ENCODE measurements at places on chromosomes 3 and 15.

- no peak overlapping the region for H3K4me3 ChIP-seq
- H3K36me3 ChIP-seq, result no peaks in the 10 kb centered on the region
- no peaks in the 10 kb centered on the region for H3K4me1 ChIP-seq
- H3K27ac ChIP-seq, result no peak overlapping the region
- peaks cover 21% of the 10 kb centered on the region for H3K27me3 ChIP-seq
Observed at GRCh38 chr3:156260331-156260730, 140.0 kb downstream of the KCNAB1 start.

DNA sequence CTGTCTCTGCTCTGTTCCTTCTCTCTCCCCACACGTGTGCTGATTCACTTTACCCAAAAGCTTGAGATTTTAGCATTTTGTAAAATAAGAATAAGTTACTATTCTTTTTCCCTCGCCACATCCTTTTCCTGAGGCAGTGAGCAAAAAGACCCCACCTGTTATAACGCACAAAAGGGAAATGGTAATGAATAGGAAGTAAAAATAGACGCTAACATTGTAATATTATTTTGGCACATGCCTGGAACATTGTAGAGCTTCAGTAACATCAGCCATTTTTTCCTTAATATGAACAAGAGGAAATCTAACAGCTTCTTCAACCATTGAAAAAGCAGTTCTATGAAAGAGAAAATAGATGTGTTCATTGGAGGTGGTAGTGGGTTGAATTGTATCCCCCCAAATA, 40.5 kb downstream of the CD200 start:
- no peak for DNase-seq
- H3K27ac ChIP-seq, result no peak overlapping the region
- H3K4me1 ChIP-seq, result no peaks in the 10 kb centered on the region
- peaks cover 2% of the 10 kb centered on the region for H3K36me3 ChIP-seq
- no peak overlapping the region for H3K4me3 ChIP-seq
- H3K27me3 ChIP-seq, result peaks cover 3% of the 10 kb centered on the region

DNA sequence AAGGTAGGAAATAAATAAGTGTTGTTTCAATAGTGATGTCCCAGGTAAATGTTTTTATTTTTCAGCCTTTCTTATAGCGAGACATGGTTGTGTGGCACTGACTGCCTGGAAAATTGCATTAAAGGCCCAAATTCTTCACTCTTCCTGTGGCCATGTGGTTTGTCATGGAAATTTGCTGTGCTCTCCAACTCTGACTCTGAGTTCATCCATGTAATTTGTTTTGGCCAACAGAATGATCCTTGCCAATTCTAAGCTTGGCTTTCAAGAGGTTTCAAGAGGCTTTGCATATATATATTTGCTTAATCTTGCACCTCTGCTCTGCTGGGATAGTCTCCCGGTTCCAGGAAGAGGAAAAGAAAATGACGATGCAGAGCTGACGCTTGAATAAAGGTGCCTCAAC, 107.5 kb upstream of the ARHGEF26 start:
- no peaks in the 10 kb centered on the region for H3K27me3 ChIP-seq
- DNase-seq, result no peak
- H3K4me3 ChIP-seq, result no peak overlapping the region
- H3K36me3 ChIP-seq, result no peaks in the 10 kb centered on the region
- H3K27ac ChIP-seq, result no peak overlapping the region

- no peak for DNase-seq
- H3K27ac ChIP-seq, result no peak overlapping the region
- H3K4me3 ChIP-seq, result no peak overlapping the region
- H3K36me3 ChIP-seq, result no peaks in the 10 kb centered on the region
Observed at GRCh38 chr3:56238299-56238698, 230.0 kb downstream of the ERC2 start.

Data from activated CD8-positive, alpha-beta memory T cell treated with anti-CD3 and anti-CD28 coated beads, Interleukin-2, amount 10 ng/mL, durations not matched to agents 7 days and 5 days (primary cell).